ENCODE measurements at places on chromosomes 4 and X.

GRCh38 chrX:15319075-15319474 is 3.6 kb upstream of the ASB11 start:
- no peak for DNase-seq

GRCh38 chr4:153131596-153131995 is 72.6 kb upstream of the TRIM2 start:
- peak; percentile 23 for DNase-seq

- DNase-seq, result no peak
These were observed 1705.1 kb downstream of the PCDH7 start for GRCh38 chr4:32425243-32425642.

DNA sequence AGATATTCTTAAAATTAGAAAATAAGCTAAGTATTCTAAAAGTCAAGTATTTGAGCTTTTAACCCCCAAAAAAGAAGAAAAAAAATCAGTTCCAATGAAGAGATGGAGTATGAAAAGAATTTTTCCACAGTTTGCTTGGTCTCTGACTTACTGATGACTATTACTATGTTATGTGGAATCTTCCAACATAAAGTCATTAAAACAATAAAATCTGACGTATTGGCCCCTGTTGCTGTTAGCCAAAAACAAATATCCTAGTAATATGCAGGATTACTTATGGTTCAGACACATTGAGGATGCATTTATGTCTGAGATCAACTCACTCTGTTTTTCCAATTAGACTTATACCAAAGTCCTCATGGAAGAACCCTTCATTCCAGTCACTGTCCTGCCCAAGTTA is 517.2 kb upstream of the ADGRL3 start:
- DNase-seq, result no peak

DNA sequence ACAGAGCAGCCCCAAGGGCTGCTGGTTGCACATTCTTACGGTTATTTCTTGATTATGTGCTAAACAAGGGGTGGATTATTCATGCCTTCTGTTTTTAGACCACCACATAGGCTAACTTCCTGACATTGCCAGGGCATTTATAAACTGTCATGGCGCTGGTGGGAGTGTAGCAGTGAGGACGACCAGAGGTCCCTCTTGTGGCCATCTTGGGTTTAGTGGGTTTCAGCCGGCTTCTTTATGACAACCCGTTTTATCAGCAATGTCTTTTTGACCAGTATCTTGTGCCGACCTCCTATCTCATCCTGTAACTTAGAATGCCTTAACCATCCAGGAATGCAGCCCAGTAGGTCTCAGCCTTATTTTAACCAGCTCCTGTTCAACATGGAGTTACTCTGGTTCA is 212.4 kb upstream of the GRID2 start:
- peak; percentile 4 for DNase-seq

DNA sequence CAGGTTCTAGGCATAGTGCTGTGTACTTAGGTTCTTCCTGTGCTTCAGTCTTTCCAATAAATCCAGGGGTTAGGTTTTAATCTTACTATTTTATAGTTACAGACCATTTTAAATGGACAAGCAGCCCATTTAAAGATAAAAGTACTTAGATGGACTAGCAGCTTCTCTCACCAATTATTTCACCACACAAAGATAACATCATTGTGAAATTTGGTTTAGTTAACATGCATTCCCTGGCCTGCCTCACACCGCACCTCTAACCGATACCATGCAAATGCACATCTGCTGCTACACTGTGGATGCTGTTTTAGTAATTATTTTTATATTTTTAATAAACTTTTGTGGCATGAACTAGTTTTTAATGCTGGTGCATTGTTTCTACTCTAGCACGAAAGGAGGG is 252.6 kb downstream of the RAPGEF2 start:
- no peak for DNase-seq

- DNase-seq, result no peak
These were observed 22.9 kb downstream of the FHL1 start for GRCh38 chrX:136170139-136170800.

DNA sequence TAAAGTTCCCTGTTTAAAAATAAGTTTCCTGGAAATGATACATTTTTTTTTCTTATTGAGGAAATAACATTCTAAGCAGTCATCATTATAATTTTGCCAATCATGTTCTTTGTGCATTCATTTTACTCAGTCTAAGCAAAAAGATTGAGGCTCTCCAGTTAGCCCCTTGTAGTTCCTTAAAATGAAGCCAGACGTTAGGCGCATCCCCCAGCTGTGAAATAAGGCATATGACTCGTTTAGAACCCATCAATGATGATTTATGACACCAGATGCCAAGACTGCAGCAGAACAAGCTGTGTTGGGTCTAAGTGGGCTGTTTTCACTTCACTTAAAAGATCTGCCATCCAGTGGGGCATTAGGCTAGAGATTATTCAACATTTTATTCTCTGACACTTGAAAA is 17.0 kb downstream of the PDGFC start:
- DNase-seq, result peak; percentile 61

GRCh38 chr4:26208237-26208994 is 112.4 kb upstream of the RBPJ start:
- peak; percentile 79 for DNase-seq

DNA sequence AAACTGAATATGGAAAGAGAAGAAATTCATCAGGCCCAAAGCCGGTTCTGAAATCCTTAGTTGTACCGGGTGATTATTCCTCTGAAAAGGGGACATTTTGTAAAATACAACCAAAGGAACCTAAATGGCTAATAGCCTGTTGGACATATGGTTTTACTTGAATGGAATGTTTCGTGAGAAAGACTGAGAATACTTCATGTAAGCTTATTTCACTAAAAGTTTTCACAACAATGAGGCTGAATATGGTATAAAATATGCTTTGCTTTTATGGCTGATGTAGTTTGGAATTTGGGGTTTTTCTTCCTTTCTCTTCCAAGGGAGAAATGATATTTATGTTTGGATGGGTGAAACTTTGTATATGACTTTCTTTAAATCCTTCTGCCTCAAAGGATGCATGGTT is 2.7 kb downstream of the GRIA3 start:
- DNase-seq, result no peak

GRCh38 chrX:77017093-77017492 is 430.1 kb upstream of the FGF16 start:
- no peak for DNase-seq

DNA sequence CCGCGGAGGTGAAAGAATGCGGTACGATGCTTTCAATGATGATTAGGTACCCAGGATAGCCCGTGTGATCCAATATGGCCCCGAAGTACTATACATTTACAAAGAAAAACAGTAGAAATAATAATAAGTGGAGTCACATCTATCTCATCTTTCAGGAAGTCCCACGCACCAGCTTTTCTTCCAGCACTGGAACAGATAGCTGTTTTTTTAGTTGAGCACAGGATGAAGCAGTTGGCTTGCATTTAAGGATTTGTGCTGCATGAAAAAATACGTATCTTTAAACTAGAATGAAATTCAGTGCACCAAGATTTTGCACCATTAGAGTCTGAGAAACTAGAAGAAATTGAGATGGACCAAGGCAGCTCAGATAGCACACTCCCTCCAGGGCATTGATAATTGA is 44.1 kb downstream of the SMIM20 start:
- no peak for DNase-seq

- DNase-seq, result peak; percentile 2
These were observed 25.9 kb upstream of the NYX start for GRCh38 chrX:41421071-41421729.

DNA sequence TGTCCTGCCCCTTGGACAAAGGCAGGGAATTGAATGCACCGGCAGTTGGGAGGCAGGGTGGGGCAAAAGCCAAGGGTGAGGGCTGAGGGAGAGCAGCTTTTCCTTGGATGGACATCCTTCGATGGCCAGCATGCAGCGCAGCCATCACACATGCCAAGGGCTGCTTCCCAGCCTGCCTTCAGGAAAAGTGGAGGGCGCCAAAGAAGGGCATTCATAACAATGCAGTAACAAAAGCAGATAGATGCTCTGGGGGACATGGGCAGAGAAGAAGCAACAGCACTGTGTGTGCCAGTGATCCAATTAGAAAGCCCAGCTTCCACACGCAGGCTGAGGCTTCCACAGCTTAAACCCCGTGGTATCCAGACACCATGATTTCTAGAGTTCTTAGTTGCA is 71.5 kb downstream of the TSPAN5 start:
- no peak for DNase-seq

DNA sequence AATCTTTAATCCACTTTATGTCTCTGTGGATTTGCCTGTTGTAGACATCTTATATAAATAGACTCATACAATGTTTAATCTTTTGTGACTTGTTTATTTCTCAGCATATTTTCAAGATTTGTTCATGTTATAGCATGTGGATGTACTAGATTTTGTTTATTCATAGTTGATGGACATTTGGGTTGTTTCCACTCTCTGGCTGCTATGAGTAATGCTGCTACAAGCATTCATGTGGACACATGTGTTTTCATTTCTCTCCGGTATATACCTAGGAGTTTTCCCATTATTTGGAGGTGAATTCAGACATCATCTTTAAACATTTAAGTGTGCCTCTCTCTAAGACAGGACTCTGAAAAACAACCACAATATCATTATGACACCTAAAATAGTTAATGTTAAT is 2.3 kb downstream of the IKBKG start:
- no peak for DNase-seq

DNA sequence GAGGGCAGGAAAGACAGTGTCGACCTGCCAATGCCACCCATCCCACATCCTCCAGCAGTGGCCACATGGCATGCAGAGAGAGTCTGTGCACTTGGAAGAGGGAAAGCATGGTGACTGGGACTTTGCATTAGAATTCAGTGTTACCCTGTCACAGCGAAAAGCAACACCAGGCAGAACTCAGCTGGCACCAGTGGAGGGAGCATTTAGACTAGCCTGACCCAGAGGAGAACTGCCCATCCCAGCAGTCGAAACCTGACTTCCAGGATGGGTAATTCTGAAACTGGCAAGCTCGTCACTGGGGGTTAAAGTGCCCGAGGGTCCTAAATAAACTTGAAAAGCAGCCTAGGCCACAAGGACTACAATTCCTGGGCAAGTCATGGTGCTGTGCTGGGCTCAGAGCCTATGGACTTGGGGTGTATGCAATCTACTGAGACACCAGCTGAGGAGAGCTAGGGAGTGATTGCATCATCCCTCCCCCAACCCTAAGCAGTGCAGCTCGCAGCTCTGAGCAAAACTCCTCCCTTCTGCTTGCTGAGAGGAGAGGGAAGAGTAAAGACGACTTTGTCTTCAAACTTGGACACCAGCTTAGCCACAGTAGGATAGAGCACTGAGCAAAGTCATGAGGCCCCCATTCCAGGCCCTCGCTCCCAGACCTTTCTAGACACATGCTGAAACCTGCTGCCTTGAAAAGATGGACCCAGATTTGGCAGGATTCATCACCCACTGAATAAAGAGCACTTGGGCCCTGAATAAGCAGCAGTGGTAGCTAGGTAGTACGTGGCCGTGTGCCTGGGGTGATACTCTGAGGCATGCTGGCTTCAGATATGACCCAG is 68.8 kb downstream of the DDX60L start:
- DNase-seq, result no peak

- DNase-seq, result no peak
These were observed 256.1 kb upstream of the PITX2 start for GRCh38 chr4:110878956-110879355.

DNA sequence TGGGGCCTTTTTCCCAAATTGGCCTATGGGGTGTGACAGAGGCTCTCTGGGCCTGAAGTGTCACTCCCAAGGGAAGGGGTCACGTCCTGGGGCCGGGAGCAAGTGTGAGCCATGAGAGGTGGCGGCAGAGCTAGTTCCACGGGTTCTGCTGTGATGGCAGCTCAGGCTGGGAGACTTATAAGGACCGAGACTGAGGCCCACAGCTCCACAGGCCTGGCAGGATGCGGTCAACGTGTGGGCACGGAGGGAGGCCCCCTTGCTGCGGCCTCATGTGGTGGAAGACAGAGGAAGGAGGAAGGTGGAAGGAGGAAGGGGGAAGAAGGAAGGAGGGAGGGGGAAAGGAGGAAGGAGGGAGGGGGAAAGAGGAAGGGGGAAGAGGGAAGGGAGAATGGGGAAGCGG is 7.2 kb upstream of the CPLX1 start:
- no peak for DNase-seq

GRCh38 chr4:99894998-99895397 is 771 bp upstream of the LAMTOR3 start:
- DNase-seq, result no peak

DNA sequence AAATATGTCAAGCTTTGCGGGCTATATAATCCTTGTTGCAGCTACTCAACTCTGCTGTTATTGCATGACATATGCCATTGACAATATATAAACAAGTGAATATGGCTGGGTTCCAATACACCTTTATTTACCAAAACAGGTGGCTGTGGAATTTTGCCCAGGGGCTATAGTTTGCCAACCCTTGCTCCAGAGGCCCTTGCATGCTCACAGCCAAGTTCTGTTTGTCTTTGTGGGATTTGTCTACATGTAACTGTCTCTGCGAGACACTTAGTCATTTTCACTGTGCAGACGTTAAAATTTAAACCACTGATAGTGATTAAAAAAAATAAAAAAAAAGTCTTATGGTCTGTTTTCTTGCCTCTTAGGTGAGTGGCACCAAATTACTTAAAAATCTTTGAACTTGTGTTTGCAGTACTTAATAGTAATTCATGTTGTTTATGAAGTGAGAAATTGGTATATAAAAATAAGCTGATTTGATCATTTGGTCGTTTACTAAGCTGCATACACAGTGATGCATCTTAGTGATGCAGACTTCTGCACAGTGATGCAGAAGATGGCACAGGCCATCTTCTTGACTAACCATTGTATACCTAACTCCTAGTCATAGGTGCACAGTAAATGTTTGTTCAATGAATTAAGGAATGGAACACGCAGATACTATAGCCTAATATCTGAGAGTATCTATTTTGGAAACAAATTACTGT is 170.9 kb downstream of the FRMPD4 start:
- DNase-seq, result peak; percentile 87

DNA sequence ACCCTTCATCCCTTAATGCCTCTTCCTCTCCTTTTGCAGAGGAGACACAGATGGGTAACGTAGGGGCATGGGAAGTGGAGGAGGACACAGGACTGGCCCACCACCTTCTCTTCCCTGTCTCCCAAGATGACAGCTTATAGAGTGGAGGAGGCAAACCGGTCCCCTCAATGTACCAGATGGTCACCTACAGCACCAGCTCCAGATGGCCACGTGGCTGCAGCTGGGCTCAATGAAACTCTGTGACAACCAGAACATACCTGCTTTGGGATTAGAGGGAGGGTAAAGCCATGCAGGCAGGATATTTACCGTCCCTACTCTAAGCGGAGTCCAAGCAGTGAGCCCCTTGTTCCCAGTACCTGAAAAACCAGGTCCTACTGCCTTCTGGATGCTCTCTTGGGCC is 7.5 kb upstream of the KLHL15 start:
- DNase-seq, result peak; percentile 5

DNA sequence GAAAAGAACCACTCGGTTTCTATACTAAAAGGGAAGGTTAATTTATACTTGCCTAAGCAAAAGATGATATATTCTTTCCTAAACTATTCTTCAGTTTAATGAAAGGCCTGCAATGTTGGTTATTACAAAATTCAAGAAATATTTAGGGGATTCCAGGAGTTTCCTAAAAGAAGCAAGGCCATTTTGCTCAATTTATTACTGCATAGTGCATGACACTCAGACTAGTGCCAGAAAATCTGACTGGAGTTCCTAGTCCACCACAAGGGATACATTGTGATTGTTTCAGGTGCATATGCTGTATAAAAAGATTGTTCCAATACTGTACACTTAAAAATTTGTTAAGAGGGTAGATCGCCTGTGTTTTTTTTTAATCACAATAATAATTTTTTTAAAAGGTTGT is 78.7 kb downstream of the CAPN6 start:
- DNase-seq, result no peak

All from NCI-H69 (cell line).